ENCODE measurements at places on chromosomes 5 and 9.

DNA sequence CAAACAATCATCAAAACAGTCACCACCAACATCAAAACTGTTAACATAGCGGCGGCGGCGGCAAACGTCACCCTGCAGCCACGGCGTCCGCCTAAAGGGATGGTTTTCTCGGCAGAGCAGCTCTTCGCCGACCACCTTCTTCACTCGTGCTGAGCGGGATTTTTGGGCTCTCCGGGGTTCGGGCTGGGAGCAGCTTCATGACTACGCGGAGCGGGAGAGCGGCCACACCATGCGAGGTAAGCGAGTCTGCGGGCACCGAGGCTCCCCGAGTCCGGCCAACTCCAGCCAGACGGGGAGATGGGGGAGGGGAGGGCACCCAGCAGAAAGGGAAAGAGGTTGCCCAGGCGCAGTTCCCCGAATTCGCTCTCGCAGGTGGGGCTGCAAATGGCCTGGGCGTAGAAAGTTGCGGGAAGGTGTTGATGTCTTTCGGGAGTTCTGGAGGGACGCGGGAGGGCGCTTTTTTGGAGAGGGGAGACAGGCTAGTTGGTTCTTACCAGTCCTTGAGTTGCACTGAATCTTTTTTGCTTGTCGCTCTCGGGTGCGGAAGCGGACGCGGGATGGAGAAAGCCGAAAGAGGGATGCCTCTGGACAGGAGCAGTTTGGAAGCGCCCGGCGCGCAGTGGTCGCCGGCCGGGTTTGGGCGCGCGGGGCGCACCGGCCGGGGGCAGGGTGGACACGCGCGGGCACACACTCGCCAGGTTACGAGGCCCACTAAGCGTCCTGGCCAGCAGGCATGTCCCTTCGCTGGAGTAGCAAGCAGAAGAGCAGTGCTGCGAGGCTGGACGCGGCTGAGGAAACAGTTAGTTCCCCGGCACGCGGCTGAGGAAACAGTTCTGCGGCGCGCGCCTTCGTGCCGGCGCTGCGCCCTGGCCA lies 849 bp downstream of the RORB start:
- no peak for DNase-seq

- DNase-seq = no peak
Measured at GRCh38 chr9:249025-249424, 34.4 kb downstream of the DOCK8 start.

DNA sequence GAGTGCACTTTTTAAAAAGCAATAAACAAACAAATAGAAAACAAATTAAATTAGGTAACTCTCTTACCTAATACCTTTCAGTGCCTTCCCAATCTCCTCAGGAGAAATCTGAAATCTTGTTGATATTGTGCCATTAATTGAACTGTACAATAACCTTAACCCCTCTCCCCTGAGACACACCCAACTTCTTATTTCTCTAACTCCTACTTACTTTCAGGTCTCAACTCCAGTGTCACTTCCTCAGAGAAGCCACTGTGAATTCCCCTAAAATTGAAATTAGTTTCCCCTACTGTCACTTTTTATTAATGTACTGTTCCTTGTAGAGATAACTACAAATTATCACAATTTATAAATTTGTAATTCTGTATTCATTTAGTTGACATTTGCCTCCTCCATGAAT lies 295.3 kb upstream of the TNC start:
- no peak for DNase-seq

- no peak for DNase-seq
Measured at GRCh38 chr9:102273952-102274351, 535.5 kb upstream of the GRIN3A start.

- no peak for DNase-seq
Measured at GRCh38 chr9:571066-571465, 270.4 kb upstream of the DMRT1 start.

- no peak for DNase-seq
Measured at GRCh38 chr9:114184866-114185265, 29.5 kb downstream of the COL27A1 start.

GRCh38 chr9:94478755-94479730 lies 75.8 kb upstream of the PCAT7 start:
- no peak for DNase-seq

GRCh38 chr9:112884101-112884500 lies 6.6 kb downstream of the SLC46A2 start:
- DNase-seq = no peak

GRCh38 chr5:176697267-176697933 lies 50.1 kb downstream of the TSPAN17 start:
- no peak for DNase-seq

DNA sequence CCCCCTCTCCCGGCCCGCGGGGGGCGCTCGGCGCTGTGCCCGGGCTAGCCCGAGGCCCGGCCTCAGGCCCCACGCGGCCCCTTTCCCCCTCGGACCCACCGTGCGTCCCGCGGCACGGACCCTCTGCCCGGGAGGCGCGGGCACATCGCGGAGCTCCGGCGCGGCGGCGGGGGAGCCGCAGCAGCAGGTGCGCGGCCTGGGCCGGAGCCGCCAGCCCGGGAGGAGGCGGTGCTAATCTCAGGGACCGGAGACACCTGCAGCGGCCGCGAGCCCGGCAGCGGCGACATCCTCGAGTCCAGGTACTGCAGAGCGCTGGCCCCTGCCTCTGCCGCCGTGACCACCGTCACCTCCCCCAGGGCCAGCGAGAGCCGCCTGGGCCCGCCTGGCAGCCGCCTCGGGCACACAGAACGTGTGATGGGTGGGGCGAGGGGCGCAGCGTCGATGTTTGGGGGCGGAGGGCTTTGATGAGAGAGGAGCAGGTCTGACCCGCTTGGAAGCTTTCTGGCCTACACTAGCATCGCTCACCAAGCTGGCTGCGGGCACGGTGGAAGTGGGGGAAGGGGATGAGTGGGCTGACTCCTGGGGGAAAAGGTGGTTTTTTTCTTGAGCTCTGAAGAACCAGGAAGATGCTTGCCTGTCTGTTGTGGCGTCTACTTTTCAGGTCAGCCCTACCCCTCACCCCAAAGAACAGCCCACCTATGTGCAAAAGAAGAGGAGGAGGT lies 524 bp downstream of the CYFIP2 start:
- DNase-seq = no peak

- no peak for DNase-seq
Measured at GRCh38 chr9:32665101-32665500, 29.6 kb upstream of the TAF1L start.

DNA sequence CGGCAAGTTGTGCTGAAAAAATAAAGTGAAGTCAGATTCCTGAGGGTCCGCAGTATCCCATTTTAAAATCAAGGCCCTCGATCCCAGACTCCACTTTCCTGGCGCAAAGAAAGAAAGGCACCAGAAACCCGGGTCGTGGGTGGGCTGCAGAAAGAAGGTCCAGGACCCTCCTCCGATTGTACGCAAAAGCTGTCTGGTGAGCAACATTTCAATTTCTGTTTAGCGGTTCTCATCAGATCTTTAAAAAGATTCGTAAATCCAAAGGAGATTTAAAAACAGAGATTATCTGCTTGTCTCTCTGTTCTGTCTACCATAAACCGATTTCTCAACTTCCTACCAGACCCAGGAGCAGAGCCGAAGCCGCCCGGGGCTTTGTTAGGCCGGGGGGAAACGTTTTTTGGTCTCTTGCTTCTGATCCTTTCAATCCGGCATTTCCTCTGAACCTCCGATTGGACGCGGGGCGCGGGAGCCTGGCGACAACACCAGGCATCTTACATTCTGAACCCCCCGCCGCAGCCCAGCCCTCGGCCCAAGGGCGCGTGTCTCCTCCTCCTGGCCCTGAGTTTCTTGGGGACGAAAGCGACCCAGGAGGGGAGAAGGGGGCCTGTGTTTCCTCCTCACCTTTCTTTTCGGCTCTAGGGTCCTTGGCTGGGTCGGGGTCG lies 746 bp downstream of the NKX2-5 start:
- DNase-seq = no peak

DNA sequence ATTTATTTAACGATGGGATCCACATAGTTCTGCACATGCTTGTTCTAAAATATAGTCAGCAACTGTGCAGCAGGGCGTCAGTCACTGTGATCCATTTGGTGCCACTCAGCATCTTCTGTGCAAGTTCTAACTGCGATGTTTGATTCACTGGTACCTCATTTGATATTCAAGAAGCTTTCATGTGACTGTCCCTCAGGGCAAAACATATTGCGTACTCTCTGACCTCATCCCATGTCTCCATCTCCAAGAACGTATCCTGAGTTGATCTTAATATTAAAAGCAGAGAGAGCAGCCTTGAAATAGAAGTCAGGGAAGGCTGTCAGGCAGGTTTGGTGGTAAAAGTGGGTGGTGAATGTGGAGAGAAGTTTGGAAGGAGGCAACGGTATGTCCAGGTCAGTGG lies 116.5 kb upstream of the ATP10B start:
- no peak for DNase-seq

GRCh38 chr9:79477955-79478771 lies 93.6 kb upstream of the TLE4 start:
- DNase-seq = no peak

GRCh38 chr5:160646033-160646432 lies 206.0 kb downstream of the ATP10B start:
- DNase-seq = no peak

DNA sequence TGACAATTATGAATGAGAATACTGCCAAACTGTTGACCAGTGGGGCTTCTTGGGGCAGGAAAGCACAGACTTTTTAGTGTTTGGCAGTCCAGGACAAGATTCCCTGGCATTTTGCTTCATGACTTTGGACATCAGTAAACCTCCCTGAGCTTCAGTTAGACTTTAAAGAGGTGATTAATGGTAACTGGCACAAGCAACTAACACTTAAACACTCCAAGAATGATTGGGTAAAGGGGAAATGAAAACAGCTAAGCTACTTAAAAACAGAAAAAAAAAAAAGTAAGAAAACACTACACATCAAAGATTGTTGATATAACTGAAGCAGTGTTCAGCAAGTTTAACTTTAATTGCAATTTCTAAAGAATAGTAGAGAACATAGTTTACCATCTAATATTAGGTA lies 13.4 kb downstream of the PAIP1 start:
- DNase-seq = no peak

DNA sequence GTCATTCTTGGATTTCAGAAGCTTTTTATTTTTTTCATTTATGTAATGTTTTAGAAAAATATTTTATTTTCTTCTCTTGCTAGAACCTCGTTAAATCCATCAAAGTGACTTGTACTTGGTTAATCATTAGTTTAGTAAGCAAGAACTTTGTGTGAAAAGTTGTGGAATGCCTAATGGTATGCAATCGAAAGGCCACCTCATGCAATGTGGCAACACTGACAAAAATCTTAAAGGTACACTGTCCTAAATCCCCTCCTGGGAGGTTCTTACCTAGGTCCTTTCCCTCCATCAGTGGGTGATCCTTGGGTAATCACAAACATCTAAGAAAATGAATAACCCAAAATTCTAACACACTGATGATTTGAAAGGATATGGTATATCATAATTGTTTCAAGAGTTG lies 304.2 kb downstream of the DNAH5 start:
- DNase-seq = no peak

DNA sequence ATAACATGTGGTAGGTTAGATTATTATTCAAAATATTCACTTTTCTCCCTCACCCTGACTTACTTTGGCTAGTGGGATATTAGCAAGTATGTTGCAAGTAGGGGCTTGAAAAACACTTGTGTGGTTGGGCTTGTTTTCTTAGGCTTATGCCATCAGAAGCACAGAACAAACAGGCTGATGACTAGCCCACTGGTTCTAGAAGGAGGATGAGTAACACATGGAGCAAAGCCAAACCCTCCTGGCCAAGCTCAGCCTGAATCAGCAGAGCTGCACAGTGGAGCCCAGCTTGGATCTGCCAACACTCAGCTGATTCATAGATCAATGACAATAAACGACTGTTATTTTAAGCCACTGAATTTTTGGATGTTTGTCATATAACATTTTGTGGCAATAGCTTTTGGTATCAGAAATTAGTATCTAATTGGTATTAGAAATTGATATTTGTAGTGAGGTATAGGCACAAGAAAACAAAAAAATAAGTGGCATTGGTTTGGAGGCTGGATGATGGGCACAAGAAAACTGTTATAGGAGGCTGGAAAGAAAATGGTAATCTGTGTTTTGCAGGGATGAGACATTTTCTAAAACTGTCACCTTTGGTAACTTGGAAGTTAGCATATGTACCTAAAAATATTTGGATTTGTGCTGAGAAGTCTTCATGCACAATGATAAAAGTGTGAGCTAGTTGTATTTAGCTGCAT lies 46.1 kb upstream of the ZBED3 start:
- DNase-seq = peak; percentile 84

- DNase-seq = no peak
Measured at GRCh38 chr5:147887026-147887627, 8.6 kb downstream of the SCGB3A2 start.

DNA sequence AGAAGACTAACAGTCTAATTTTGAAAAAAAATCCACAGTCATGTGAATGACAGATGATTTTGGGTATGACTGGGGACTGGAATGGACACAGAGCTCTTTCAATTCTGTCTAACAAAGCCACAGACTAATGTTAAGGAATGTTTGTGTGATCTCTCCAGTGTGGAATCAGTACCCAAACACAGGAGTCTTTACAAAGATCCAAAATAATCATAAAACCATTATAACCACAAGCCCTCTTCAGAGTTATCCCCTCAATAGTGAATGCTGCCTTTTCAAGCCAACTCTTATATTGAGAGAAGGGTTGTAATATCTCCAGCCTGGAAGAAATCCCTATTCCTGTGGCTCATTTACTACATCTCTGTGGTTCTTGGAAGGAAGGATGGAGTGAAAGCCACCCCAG lies 552.0 kb upstream of the CLINT1 start:
- DNase-seq = no peak

GRCh38 chr9:136089697-136090045 lies 5.4 kb downstream of the NACC2 start:
- no peak for DNase-seq

DNA sequence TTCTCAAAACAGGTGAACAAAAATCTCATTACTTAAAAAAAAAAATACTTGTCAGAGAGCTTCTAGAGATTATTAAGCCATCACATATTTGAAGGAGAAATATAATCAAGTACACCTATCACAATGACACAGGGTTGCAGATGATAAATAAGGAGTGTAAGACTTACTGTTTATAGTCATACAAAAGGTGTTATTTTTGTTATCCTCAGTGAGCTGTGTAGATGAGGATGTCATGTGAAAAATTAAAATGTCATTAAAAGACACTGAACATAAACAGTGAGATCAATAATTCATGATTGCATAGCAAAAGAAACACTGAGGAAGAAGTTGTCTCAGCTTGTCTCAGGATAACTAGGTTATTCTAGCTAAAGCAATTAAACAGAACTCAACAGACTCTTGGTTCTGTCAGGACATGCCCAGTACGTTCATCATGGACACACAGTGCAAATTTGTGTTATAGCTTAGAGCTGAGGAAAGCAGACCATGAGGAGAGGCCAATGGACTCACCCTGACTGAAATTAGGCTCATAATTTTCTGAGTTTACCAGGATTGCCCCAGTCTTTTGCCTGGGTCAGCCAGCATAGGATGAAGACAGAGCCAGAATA lies 1162.6 kb upstream of the C9orf72 start:
- no peak for DNase-seq

GRCh38 chr5:123671042-123671441 lies 159.1 kb downstream of the CSNK1G3 start:
- peak; percentile 31 for DNase-seq

DNA sequence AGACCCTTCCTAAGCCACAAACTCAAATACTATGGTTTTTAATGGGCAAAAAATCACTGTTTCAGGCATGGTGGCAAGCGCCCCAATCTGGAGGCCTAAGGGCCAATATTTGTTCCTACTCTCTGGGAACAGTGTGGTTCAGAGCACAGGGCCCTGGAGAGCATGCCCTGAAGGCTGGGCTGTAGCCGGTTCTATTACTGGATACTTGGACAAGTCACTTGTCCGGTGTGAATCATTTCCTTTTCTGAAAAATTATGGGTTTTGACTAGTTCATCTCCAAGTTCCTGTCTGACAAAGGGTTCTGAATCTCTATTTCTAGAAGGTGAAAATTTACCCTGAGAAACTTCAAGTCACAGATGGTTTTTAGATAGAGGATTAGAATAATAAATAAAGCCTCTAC lies 75.0 kb downstream of the OTULIN start:
- no peak for DNase-seq
